ENCODE measurements at places on chromosomes 12 and 14.

GRCh38 chr12:104188534-104188933 lies 27.0 kb upstream of the TXNRD1 start:
- no peak for DNase-seq

- no peak for DNase-seq
Observed at GRCh38 chr14:81303258-81303935, 82.6 kb upstream of the GTF2A1 start.

DNA sequence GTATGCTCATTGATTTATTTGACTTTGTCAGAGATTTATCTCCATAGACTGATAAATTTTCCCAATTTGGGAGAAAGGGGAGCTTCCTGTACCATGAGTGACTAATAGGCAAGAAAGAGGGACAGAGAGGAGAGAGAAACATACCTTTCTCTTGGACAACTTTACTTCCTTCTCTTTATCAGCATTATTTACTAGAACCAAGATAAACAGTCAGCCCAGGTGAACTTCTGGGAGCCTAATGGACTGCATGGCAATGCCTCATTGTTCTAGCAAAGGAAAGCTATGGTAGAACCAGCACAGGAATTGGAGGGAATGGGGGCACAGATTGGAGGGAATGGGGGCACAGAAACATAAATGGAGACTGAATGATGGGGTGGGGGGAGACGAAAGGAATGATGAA lies 63.4 kb upstream of the STXBP6 start:
- no peak for DNase-seq

GRCh38 chr12:98370976-98371375 lies 144.4 kb upstream of the TMPO start:
- DNase-seq: no peak

DNA sequence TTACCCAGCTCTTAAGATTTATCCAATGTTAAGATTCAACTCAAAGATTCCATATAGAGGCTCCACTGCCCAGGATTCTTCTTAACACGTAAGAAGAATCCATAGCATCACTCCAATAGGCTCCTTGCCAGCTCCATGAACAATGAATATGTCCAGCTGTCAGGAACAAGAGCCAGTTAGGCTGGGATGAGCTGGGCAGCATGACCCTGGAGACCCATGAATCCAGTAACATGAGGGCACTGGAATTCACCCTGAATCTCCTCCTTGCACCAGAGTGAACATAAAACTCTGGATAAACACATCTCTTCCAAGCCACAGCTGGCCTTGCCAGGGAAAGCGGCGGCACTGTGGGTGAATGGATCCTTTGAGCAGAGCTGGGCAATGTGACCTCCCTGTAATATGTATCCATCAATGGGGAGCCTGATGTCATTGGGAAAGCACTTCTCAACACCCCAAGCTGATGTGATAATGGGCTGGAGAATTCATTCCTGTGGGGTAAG lies 24.4 kb upstream of the TC2N start:
- no peak for DNase-seq

- DNase-seq: no peak
Observed at GRCh38 chr14:67453575-67454300, 34.8 kb downstream of the TMEM229B start.

DNA sequence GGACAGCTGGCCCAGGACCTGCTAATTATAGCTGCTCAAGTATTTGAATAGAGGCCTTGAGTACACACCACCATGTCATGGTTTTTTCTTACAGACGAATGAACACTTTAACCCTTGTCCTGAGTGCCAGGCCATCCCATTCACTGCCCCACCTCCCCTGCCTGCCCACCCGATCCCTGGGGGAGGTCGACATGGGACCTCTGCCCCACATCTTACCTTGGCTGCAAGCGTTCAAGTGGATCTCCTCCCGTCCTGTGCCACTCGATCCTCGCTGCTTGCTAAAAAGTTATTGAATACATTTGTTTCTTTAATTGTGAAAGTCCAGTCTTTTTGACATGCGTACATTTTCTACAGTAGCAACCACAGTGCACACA lies 10.3 kb downstream of the RTL1 start:
- no peak for DNase-seq

DNA sequence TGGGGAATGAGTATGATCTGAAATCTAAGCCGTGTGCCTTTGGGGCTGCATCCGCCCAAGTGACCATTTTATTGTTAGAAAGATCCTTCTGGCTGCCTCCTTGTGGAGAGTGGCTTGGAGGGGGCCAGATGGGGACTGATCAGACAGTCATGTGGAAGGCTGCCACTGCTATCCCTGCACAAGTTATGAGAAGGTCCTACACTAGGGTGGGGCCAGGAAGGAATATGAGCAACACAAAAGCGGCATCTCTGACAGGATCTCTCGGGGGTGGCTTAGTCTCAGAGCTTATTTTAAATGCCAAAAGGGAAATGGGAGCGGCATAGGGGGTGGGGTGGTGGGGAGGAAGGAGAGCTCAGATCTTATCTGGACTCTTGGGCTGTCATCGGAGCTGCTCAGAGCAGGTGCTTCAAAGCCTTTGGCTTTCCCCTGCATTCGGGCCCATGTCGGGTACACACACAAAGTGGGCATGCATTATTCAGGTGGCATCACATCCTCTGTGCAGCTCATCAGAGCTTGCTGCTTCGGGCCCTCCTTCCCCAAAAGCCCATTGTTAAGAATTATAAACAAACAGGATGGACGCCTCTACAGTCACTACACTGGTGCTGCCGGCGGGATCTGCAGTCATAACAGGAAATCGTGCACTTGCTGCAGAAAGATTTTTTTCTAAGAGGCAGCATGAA lies 805.4 kb downstream of the VRK1 start:
- DNase-seq: peak; percentile 67

DNA sequence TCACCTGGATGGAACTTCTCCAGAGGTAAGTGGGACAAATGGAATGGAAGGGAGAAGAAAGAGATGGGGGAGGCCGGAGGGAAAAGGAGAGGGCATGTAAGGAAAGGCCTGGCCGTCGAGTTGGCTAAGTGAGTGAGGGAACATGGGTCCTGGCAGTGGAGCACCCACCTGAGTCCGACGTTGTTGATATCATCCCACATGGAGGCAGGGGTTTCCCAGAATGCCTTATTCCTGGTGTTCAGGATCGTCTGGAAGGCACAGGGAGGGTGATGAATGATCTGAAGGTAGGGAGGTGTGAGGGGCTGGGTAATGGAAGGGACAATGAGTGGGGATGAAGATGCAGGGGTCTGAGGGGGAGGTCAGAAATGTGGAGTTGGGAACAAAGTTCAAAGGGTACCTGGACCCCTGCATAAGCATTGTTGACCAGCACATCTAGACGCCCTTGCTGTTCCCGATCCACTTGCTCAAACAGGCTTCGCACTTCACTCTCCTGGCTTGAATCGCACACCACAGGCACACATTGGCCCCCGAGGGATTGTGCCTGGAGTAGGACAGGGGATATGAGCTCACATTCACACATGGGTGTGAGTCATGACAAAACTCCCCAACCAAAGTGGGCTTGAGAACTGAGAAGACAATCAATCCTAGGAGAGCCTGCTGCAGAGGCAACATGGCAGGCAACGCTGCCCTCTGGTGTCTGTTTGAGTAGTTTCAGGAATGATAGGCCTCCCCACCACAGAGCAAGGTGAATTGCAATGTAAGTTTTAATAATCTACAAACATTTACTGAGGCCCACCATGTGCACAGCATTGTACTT lies 3.0 kb downstream of the DHRS1 start:
- peak; percentile 60 for DNase-seq

GRCh38 chr14:71751264-71751663 lies 181.0 kb upstream of the RGS6 start:
- no peak for DNase-seq

DNA sequence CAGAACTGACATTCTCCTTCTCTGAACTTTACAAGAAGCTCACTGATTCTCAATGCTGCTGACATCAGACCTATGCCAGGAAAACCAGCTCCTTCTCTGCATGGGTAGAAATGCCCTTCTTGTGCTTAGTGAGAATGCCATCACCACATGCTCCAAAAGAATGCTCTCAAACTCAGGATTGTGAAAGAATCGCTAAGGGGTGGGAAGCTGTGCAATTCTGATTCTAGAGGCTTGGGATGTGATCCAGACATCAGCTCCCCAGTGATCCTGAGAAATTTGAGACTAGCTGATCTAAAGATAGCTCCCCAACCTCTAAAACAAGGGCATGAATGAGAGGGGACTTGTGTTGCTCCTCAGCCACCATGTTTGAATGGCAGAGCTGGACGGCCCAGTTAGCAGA lies 113.2 kb downstream of the DPF3 start:
- no peak for DNase-seq

Data from naive thymus-derived CD8-positive, alpha-beta T cell (primary cell).